ENCODE measurements at places on chromosomes 2 and 18.

DNA sequence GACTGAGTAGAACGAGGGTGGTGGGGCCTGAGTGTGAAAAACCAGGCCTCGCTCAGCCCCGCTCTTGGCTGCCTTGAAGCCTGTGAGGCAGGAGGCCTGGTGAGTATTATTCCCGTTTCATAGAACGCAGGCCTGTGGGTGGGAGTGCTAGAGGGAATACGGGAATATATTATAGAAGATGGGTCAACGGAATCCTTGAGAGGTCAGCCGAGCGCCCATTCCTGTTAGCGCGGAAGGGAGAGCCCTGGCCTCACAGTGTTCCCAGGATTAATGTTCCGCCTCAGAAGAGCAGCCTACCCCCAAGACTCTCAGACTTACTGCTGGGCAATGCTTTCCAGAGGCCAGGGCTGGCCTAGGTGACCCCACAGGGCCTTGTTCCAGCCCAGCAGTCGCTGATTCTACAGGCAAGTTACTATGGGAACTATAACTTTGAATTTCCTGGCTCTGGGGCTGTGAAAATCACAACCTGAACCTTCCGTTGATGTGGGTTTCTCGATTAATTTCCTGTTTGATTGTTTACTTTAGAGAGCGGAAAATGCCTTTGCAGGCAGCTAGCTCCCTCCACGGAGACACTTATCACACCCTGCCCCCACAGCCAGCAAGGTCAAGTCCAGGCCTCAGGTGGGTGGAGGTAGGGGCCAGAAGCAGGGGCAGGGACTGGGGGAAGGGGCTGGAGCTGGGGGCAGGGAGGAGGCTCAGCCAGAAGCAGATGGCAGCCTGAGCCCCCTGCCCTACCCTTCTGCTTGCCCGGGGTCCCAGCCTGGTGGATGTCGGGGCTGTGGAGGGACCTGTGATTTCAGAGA, 108.3 kb downstream of the SMAD7 start:
- no peak for DNase-seq

- peak; percentile 26 for DNase-seq
These were observed 26.4 kb upstream of the MSTN start for GRCh38 chr2:190088917-190089316.

- no peak for DNase-seq
These were observed 108.7 kb downstream of the UXS1 start for GRCh38 chr2:106085181-106085940.

DNA sequence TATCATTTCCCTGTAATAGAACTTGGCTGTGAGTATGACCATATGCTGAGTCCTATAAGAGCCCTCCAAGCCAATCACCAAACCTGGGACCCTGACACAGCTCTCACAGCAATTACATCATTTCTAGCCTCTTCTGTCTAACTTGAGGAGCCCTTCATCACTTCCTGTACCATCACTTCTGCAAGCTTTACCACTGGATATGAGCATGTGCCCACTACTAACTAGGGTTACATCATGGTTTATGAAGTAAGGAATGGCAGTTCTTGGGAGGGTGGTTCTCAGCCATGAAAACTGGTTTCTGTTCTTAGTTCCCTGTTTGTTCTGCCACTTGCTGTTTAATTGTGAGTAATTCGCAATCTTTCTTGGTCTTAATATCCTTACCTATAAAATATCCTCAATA, 31.0 kb upstream of the EPB41L3 start:
- no peak for DNase-seq

DNA sequence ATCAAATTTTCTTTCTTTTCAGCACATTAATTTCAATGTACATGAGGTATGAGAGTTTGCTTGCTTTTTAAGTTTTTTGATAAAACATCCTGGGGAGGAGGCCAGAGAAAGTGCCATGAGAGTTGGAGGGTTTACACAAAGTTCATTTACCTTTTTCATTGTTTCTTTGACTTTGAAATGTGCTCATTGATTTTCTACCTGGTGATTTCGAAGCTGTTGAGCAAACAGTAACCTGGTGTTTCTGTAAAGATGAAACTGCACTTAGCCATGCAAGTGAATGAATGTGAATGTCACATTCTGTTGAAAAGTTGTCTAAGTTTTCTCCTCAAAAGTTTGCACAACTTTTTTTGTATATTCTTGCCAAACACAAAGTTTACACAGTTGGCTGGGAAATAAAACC, 797.0 kb downstream of the METTL4 start:
- no peak for DNase-seq

DNA sequence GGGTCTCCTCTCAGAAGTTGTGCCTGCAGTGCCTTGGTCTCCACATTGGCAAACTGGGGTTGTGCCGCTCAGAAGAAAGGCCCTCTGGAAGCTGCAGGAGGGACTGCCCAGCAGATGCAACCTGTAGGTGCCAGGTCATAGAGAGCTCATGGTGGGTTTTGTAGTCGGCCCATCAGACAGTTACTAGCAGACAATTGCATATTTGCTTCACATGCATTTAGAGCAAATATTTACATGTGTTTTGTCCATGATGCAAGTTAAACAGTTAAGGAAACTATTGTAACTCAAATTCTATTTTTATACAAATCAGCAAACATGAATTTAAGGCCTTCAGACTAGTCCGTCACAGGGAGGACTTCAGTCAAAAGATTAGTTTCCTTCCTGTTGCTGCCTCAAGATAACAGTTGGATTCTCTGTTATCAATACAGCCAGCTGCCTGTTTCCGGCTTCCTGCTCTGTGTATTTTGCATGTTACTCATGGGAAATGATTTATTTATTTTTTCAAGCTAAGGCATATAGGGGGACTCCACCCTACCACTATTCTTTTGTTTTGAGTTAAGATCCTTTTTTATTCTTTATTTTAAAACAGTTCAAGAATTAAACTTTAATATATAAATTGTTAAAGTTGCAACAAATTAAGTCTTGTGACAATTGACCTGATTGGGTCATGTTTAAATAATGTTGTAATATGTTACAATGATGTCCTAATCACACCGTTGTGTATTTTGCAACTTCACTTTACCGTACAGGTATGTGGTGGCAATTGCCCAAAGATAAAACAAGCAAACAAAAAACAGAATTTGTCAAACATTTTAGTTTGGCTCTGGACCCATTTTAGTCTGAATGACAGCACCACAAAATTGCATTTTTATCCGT, 133.5 kb downstream of the SPTBN1 start:
- no peak for DNase-seq

DNA sequence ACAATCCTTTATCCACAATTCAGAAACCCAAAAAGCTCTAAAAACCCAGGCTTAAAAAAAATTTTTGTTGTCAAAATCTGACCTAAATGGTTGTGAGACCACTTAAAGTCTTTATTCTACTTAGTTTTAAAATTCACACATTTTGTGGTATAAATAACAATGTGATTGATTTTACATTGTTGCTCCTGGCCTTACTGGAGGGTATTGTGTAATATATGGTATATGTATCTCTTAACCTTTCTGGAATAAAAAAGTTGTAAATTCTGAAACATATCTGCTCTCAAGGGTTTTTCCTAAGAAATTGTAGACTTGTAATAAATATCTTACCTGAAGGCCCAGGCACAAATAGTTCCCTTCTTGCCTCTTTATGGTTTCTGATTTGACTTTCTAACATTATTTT, 73.3 kb upstream of the PNPT1 start:
- no peak for DNase-seq

DNA sequence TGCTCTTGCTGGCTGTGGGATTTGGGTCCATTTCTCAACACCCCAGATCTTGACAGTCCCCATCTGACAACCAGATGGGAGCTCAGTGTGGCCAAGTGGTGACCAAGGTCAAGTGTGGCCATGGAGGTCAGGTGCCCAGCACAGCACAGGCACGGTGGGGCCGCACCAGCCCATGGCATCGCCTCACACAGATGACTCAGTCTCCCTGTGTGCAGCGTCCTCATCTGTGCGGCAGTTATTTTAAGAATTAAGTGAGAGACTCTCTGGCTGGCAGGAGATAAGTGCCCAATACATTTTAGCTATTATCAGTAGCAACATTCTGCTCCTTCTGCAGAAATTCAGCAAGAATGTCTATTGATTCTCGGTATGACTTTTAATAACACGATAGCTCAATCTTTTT, 167.2 kb downstream of the DDX1 start:
- DNase-seq: no peak

DNA sequence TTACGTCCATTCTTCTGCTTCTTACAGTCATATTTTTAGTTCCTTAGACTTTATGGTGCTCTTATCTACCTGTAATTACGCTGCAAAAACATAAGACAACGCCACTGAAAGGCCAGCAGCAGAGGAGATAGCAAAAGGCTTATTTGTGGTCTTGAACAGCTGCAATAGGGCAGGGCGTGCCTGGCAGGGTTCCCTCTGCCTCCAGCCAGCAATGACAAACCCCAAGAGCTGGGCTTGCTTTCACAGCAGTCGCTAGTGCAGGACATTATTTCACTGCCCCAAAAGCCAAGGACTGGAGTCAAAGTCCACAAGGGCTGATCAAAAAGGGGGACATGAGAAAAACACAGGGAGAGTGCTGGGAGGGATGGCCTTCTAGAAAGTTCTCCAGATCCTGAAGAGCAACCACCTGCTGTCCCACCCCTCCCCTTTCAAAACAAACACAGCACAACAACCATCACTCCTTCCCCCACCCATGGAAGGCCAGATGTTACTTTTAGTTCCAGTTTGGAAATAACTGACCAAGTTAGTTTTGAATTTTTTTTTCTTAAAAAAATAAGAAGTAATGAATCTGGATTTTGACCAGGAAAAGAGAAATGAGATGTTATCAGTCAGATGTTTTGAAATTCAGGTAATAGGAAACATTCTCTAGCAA, 127.8 kb downstream of the RBMS1 start:
- no peak for DNase-seq

DNA sequence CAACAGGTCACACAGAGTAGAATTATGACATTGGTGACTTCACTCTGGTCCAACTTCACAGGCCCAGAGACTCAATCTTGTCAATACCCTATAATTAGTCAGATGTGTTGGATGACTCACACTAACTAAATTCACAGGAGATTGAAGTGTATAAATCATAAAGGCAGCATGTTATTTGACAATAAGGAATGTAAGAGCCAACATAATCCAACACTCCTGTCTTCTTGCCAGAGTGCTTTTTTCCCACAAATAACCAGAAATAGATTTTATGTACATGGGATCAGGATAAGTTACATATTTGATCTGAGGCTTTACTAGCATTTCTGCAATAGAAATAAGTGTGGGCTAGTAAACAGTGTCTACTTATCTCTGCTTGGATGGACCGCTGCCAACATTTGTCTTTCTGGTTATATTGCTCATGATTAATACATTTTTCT, 42.2 kb upstream of the ZSWIM2 start:
- no peak for DNase-seq

GRCh38 chr2:88659538-88659915, 31.9 kb upstream of the RPIA start:
- no peak for DNase-seq

DNA sequence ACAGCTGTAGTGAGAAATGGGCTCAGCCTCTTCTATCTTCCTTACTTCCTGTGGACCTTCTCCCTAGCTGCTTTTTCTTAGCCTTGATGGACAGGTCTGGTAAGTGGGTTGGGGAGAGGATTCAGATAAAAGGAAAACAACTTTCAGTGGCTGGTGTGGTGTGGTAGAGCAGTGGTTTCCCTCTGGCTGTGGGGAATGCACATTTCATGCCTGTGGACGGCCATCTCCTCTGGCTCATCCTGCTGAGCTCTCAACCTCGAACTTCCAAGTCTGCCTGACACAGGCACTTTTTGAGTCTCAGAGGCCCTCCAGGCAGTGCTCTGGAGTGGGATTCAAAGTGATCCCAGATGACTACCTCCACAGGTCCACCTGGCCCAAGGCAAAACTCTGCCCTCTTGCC, 38.6 kb upstream of the ACADL start:
- no peak for DNase-seq

GRCh38 chr2:201174687-201175086, 8.3 kb upstream of the CASP10 start:
- no peak for DNase-seq

- DNase-seq: no peak
These were observed 734.9 kb downstream of the NUP35 start for GRCh38 chr2:183859129-183859528.

- no peak for DNase-seq
These were observed 79.1 kb upstream of the FMNL2 start for GRCh38 chr2:152255918-152256317.

GRCh38 chr2:174334781-174335251, at the start of gene SP9:
SP9 (plus strand) TSS chr2:174334954; CDS start chr2:174335093, 139 bp downstream.
- DNase-seq: peak; percentile 61

DNA sequence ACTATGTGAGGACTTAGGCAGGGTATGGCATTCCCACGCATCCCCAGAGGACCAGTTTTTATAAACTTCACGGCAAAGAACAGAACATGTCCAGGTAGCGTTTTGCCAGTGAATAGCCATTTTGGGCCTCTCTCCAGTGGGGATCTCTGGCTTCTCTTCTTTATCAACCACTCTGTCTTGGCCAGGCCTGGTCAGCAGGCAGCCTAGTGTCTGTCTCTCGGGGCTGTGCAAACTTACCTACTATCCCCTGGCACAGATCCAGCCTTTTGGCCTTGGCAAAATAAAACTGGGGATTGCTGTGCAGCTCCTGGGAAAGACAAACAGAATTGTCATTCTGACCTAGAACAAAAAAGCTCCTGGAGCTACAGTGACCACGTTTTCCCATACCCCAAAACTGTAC, 14.5 kb downstream of the CAPN14 start:
- DNase-seq: no peak

- DNase-seq: no peak
These were observed at the start of gene ASTL for GRCh38 chr2:96138179-96139145. ASTL (minus strand) TSS chr2:96138502; CDS start chr2:96138436, 66 bp downstream.

- DNase-seq: peak; percentile 19
These were observed 4.1 kb upstream of the ITPRIPL1 start for GRCh38 chr2:96320728-96321622.

GRCh38 chr2:47488870-47489584, 86.1 kb downstream of the MSH2 start:
- DNase-seq: no peak

GRCh38 chr2:206230060-206230762, 44.3 kb upstream of the ZDBF2 start:
- DNase-seq: no peak

GRCh38 chr2:170006587-170007325, 171.2 kb upstream of the MYO3B start:
- no peak for DNase-seq

- no peak for DNase-seq
These were observed 102.6 kb upstream of the SLC38A11 start for GRCh38 chr2:165057931-165058330.

DNA sequence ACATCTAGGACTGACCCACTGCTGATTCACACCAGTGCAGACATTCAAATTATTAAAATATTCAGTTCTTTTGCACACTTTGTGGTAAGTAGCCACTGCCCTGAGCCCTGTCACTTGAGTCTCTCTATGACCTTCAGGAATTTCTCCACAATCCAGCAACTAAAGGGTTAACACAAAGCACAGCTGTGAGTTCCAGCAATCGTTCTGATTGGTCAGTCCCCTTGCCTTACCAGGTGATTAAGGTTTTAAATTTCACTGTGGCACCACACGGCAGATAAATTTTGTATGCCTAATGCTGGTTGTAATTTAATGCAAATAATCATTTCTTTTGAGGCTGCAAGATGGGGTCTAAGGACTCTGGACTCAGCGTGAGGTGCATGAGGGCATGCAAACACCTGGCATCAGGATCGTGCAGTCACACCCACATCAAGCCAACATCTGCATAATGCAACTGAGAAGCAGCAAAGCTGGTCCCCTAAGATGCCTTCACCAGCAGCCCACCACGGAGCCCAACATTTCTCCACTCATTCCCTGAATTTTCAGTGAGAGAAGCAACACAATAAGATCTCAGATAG, 36.6 kb downstream of the SLC14A1 start:
- no peak for DNase-seq

Data from NCI-H1092 (cell line).